ENCODE measurements at places on chromosomes 2 and 18.

- DNase-seq = no peak
These were observed 32.9 kb downstream of the OSBPL6 start for GRCh38 chr2:178227187-178227586.

DNA sequence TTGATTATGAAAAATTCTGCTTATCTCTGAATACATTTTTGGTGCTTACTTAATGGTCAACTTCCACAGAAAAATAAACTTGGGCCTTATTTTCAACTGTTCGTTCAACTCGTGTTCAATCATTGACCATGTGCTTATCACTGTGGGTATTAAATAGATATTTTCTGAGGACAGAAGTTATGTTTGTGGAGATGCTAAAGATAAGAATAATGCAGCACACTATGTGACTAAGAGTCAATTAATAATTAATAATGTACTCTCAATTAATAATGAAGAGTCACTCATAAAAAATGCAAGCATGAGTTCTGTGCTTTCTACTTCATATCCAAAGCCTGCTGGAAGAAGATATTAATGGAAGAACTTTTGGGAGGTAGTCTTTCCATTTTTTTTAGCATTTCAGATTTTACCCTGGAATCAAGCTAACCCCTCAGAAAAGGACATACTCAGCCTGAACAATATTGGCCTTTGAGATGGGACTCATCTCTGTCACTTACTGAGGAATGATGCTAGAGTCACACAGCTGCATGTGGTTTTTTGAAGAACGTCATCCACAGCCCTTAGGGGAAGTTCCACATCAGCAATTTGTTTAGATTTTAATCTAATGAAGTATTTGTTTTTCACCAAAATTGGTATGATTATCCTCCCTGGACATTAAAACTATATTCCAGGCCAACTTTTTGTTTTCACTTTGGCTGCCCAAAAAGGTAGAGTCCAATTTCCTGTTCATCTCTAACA lies 191.9 kb upstream of the CRIM1 start:
- no peak for DNase-seq

DNA sequence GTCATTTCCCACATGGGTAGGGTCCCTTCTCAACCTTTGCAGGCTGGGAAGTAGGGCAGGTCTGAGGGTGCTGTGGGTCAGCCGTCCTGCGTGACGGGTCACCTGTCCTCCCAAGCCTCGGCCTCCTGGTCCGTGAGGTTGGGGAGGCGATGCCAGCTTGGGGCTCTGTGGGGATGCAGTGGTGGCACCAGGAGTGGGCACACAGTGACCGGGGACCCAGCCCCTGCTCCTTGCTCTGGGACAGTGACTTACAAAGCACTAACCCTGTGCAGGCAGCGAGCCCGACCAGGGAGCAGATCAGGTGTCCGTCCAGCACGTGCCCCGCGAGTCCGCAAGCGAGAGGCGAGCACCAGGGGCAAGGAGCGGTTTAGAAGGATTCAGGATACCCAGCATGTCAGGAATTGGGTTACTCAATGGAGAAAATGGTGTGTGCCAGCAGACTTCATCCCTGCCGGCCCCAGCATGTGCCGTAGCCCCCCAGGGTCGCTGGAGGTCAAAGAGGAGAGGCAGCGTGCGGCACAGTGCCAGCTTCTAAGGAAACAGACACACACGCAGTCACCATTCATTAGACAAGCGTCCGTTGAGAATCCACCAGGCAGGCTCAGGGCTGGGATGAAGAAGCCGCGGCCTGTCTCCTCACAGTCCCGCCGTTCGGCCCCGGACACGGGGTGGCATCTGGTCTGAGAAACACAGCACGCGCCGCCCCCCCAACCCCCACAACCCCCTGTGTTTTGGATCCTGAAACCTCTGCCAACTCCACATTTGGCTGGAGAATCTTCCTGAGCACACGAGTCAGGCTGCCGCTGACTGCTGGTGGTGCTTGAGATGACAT lies 11.7 kb downstream of the COLEC11 start:
- DNase-seq = no peak

DNA sequence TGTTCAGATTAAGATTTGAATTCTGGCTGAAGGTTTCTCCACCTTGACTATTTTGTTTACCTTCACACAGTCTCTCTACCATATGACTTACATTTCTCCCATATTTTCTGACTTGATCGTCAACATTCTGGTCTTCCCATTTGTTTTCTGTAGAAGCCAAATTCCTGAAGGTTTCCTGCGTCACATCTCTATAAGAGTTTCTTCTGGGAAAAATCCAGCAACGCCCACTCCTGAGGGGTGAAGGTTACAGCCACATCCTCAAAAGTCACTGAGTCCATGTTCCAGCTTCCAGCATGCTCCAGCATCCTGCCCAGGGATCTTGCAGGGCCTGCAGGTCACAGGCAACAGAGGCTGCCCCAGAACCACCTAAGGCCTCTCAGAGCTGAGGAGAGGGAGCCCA lies 47.5 kb downstream of the NBEAL1 start:
- DNase-seq = peak; percentile 11

DNA sequence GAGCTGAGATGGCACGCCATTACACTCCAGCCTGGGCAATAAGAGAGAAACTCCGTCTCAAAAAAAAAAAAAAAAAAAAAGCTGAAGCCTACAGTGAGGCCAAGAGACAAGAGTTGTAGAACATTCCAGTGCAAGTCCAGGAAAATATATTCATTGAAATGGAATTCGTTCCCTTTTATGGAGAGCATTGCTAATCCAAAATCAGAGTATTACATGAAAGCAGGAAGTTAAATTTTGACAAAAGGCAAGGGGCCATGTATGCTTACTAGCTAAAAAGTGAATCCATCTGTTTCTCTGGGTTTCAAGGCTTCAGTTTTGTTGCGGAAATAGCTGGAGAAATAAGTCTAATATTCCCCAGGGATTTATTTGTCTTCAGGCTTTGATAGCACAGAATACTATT lies 471.7 kb downstream of the THSD7B start:
- no peak for DNase-seq

GRCh38 chr18:56678836-56679565 lies 27.8 kb downstream of the WDR7 start:
- no peak for DNase-seq

- no peak for DNase-seq
These were observed 16.0 kb downstream of the CCNT2 start for GRCh38 chr2:134934641-134935040.

DNA sequence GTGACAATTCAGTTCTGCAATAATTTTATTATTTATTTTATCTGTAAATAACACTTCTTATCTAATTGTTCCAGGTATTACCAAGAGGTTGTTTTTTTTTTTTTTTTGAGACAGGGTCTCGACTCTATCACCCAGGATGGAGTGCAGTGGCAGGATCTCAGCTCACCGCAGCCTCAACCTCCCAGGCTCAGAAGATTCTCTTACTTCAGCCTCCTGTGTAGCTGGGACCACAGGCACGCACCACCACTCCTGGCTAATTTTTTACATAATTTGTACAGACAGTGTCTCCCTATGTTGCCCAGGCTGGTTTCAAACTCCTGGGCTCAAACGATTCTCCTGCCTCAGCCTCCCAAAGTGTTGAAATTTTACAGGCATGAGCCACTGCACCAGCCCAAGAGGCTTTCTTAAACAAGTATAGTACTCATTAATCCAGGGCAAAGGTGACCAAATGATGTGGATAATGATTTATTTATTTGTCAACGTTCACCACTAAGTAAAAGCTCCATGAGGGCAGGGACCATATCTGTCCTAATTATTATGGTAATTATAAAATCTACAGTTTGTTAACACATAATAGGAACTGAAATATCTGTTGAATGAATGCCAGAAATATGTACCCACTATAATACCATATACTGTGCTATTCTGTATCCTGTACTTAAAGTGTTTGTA lies 12.0 kb downstream of the STK17B start:
- DNase-seq = no peak

DNA sequence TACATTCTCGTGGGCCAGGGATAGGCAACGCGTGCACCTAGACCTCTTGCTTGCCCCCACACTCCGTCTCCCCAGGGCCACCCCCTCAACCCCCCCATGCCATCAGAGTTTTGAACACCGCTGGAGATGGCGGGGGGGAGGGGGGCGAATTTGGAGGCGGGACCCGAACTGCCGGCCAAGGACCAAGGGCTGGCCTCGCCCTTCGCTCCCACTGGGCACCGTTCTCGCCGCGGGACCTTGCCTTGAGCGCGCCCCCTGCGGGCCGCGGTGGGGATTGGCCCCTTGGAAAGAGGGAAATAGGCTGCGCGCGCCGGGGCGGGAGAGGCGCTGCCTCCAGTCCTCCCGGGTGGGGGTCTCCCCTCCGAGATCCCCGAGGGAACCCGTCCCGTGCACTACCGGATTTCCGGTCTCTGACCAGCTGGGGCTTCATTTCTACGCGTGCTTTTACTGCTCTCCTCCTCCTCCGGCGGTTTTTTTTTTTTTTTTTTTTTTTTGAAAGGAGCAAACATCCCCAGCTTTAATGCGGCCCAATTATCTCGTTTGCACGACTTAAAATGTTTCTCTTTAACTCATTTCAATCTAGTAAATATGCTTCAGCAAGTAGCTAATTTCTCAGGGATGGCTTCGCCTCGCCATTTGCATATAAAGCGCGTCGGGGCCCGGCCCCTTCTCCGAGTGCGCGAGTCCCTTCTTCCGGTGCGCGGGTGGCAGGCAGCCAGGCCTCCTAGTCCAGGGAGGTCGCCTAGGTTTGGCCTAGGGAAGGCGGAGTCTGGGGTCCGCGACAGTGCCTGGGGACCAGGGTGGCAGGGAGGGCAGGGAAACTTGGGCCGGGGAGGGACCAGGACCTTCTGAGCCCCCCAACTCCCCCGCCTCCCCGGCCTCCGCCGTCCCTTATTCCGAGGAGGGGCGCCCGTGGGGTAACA lies 10.0 kb upstream of the GBX2 start:
- no peak for DNase-seq

- no peak for DNase-seq
These were observed 677.7 kb upstream of the CDH7 start for GRCh38 chr18:65073060-65073550.

GRCh38 chr18:48138660-48139430 lies 208.4 kb upstream of the SMAD2 start:
- no peak for DNase-seq

GRCh38 chr18:13290856-13291271 lies 72.3 kb downstream of the LDLRAD4 start:
- no peak for DNase-seq

DNA sequence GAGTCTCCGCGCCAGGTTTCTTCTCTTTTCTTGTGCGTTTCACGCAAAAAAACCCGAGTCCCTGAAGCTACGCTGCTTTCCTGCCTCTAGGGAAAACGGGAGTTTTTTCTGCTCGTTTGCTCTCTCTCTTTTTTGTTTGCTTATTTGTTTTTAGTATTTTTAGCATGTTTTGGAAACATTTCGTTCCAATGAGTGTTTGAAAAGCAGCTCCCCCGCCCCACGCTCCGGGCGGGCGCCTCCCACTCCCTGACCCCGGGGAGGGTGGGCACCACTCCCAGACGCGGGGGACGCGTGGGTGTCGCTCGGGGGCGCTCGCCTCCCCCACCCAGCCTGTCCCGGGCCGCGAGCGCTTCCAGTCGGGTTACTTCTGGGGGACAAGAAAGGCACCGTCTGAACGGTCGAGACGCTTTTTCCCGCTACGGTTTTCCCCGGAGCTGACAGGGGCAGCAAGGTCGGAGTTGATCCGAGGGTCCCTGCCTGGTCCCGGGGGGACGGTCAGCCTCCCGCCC lies 446 bp upstream of the EFHD1 start:
- DNase-seq = no peak

DNA sequence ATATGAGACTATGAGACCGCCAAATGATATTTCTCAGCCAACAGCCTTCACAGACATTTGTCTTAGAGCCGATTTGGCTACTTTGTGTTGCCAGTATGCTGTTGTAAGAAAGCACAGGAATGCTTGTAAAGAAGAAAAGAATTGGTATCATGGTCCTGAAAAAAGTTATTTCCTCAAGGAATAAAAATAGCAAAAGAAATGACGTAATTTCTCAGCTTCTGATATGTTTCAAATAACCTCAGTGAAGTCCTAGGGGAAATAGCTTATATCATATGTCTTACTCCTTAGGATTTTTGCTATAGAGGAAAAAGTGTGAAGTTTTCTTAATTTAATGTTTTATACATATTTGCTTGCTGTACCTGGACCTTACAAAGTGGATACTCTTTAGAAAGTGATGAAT lies 23.0 kb downstream of the SCN1A start:
- DNase-seq = no peak

DNA sequence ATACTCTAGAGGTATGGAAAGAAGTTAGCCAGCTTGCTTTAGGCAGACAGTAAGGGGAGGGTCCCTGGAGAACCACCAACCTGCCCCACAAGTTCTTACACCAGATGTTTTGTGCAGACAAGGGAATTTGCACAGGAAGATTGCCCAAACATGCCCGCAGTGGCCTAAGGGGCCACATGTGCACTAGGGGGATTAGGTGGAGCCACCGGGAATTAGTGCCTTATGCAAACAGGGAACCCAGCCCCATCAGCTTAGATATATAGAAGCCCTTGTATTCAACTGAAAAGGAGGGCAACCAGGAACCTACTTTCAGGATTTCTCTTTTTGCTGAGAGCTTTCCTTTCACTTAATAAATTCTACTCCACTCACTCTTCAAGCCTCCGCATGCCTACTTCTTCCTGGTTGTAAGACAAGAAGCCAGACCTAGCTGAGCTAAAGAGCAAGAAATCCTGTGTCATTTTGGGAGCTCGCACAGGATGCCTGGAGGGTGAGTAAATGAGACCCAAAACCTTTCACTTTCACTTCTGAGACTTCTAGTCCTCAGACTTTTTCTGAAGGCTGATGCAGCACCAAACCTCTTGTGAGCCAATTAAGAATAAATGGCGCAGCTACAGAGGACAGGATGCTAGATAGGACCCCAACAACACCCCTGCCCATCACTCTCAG lies 146.3 kb downstream of the GCA start:
- no peak for DNase-seq

GRCh38 chr18:6414723-6415417 lies at the start of gene L3MBTL4:
TSS of gene L3MBTL4 (minus strand) at chr18:6414911. CDS start at chr18:6311625, 103,286 bp downstream.
- no peak for DNase-seq

GRCh38 chr18:28002841-28003240 lies 174.1 kb downstream of the CDH2 start:
- no peak for DNase-seq

DNA sequence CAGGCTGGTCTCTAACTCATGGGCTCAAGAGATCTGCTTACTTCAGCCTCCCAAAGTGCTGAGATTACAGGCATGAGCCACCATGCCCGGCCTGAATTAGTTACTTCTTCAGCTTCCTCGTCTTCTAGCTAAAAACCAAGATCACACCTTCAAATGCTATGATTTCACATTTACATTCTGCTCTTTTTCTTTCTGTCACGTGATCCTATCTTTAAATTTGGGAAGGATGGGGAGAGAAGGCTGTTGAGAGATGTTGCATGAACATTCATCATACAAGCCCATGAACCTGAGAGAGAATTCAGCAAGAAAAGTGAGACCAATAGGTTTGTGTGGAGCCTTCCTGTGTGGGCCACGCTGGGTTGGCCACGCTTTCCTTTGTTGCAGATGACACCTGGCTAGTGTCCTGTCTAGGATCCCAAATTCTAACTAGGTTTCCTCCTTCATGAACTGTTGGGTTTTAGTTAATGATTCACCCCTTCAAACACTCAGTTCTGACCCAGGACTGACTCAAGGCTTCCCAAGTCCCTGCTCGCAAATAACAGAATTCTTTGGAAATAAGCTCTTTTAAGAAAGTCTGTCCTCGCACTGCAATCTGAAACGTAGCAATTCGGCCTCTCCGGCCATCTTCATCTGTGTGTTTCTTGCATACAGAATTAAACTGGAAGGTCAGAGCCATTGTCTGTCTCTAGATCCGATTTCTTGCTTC lies 57.3 kb upstream of the CREB1 start:
- no peak for DNase-seq

All from HFF-Myc (cell line).